Choroid plexus epithelial cell (primary cell): ENCODE measurements at places on chromosomes 12 and 14.

- no peak for DNase-seq
These were observed 37.5 kb downstream of the KCNA1 start for GRCh38 chr12:4947253-4947652.

- no peak for DNase-seq
These were observed 7.1 kb downstream of the SETD1B start for GRCh38 chr12:121810833-121811433.

- DNase-seq: no peak
These were observed 49.0 kb downstream of the GPHB5 start for GRCh38 chr14:63269561-63270225.

DNA sequence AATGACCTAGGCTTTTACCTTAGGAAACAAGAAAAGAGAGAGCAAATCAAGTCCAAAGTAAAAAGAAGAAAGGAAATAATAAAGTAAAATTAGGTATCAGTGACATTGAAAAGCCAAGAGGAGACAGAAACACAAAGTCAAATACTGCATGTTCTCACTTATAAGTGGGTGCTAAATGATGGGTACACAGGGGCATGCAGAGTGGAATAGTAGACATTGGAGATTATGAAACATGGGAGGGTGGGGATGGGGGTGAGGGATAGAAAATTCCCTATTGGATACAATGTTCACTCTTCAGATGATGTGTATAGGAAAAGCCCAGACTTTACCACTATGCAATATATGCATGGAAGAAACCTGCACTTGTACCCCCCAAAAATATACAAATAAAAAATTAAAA, 35.1 kb upstream of the CLMN start:
- no peak for DNase-seq

- no peak for DNase-seq
These were observed 154.3 kb downstream of the STXBP6 start for GRCh38 chr14:24895622-24896021.

DNA sequence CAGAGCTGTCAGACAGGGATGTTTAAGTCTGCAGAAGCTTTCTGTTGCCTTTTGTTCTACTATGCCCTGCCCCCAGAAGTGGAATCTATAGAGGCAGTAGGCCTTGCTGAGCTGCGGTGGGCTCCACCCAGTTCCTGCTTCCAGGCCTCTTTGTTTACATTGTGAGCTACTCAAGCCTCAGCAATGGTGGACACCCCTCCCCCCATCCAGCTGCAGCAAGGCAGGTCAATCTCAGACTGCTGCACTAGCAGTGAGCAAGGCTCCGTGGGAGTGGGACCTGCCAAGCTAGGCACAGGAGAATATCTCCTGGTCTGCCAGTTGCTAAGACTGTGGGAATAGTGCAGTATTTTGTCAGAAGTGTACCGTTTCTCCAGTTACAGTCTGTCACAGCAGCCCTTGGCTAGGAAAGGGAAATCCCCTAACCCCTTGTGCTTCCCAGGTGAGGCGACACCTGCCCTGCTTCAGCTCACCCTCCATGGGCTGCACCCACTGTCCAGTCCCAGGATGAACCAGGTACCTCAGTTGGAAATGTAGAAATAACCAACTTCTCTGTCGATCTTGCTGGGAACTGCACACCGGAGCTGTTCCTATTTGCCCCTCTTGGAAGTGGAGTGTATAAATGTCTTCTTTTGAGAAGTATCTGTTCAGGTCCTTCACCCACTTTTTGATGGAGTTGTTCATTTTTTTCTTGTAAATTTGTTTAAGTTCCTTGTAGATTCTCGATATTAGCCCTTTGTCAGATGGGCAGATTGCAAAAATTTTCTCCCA, 213.5 kb upstream of the SLC38A2 start:
- peak; percentile 91 for DNase-seq

DNA sequence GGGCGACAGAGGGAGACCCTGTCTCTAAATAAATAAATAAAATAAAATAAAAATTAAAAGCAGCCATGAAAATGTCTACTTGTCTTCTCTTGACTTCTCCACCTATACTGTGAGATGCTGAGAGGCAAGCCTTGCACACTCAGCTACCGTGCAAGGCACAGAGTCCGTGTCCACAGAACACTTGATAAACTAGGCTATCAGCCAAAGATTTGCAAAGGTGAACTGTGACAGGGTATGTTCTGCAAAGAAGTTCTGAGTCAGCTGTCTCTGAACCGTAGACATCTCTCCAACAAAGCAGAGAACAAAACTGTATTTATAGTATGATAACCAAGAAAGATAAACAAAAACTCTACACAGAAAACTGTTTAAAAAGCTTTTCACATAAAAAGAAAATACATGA, 35.5 kb downstream of the STXBP6 start:
- peak; percentile 22 for DNase-seq

DNA sequence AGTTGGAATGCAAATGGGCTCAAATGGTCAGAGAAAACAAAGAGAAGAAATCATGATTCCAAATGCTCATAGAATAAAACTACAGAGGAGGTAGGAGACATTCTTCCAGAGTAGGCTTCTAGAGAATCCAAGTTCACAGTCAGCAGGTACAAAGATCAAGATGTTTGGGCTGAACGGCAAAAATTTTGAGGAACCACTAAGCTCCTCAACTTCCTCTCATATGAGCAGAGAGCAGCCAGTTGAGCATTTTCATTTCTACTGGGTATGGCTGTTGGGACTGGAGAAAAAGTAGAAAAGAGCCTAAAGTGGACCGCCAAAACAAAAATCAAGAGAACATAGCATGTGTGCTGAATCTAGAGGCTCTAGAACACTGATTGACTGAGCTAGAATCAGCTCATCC, 73.8 kb upstream of the ARID2 start:
- no peak for DNase-seq

- no peak for DNase-seq
These were observed 12.8 kb upstream of the BEGAIN start for GRCh38 chr14:100599981-100600380.

GRCh38 chr12:119149270-119149669, 29.5 kb upstream of the HSPB8 start:
- no peak for DNase-seq
